NCI-H774 (cell line): ENCODE measurements at places on chromosomes 1 and 21.

DNA sequence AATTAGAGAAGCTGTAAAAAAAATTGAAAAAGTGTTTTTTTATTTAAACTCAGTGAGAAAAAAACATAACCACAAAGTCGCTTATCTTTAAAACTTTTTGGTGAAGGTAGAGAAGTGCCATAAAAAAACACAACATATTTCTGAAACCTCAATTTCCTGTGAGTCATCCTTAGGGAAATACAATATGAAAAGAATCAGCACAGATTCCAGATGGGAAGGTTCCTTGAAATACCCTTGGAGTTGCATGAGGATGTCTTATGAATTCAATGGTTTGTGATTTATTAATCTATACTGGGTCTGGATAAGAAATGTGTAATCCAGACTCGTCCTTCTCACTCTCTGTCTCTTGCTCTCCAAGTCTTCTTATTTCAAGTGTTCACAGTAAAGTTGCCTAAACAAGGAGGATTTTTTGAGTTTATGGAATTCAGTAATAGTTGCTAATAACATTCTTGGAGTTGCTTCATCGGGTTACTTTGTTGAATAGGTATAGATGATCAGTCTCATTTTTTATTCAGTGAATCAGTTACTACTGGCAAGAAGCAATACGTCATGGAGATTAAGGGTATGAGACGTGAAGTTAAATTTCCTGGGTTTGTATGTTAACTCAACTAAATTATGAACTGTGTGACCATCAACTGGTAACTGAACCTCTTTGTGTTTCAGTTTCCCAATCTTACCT lies 191.4 kb downstream of the KCNK2 start:
- DNase-seq = no peak

DNA sequence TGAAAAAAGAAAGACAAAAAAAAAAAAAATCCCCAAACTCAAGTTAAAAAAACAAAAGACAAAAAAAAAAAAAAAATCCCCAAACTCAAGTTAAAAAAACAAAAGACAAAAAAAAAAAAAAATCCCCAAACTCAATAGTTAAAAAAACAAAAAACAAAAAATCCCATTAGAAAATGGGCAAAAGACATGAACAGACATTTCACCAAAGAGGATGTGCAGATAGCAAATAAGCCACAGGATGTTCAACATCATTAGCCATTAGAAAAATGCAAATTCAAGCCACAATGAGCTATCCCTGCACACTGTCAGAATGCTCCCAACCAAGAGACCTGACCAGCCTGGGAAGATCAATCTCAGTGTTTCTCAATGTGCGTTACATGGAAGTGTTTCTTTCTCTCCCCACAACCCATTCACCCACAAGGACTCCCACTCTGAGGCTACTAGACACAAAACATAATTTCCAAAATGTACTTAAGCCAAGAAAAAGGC lies 33.9 kb downstream of the MRAP start:
- DNase-seq = no peak

DNA sequence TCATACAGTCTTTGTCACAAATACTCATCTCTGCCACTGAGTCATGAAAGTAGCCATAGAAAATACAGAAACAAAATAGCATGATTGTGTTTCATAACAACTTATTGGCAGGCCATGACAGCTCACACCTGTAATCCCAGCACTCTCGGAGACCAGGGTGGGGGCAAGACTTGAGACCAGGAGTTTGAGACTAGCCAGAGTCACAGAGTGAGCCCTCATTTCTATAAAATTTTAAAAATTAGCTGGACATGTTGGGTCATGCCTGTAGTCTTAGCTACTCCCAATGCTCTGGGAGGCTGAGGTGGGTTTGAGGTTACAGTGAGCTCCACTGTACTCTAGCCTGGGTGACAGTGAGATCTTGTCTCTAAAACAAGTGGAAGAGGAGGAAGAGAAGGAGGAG lies 411.1 kb downstream of the PCP4 start:
- no peak for DNase-seq

GRCh38 chr1:200107004-200107470 lies 79.5 kb downstream of the NR5A2 start:
- no peak for DNase-seq

DNA sequence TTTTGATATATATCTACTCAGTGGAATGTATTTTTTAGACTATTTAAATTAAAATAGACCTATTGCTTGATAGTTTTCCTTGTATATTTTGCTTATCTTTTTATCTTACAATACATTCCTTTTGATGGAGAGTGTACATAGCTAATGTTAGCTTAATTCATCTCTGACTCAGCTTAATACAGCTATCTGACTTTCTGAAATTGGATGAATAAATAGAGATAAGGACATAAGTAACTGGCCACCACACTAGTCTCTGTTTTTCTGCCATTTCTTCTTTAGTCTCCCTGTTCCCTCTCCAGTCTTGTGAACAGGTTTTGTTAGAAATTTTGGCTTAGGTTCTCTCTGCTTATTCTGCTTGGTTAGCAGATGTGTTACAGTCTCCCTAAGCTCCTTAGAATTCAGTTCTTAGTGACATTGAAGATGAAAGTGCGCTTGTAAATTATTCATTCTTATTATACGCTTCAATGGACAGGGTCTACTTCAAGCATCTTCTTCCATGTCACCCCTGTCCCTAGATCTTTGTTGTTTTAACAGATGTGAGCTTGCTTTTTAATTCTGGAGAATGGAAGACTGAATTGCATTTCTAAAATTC lies 59.6 kb downstream of the XPR1 start:
- no peak for DNase-seq

- DNase-seq = no peak
Measured at GRCh38 chr1:69649383-69649990, 81.8 kb downstream of the LRRC7 start.

DNA sequence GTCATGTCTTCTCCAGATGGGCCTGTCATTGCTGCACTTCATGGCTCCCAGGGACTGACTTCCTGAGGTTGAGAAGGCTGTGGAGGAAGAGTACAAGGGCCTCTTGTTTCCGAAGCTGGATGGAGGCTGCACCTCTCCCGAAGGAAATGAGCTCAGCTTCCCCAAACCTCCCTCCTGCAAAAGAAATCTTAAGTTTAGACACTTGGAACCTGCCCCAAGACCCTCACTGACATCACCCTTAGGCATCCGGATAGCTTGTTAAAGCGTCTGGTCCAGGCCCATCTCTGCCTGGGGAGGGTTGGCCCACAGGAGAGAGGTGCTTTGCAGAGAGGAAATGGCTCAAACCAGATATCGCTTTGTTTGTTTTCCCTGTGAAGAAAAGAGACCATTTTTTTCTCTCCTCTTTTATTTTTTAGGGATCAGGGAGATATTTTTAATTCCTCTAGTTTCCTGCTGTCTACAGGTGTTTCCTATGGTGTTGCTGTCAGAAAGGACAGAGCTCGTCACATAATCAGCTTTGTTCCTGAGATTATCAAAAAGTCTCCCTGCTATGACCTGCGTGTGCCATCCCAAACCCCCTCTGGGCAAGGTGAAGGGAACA lies 25.0 kb downstream of the RCSD1 start:
- no peak for DNase-seq

- DNase-seq = no peak
Measured at GRCh38 chr1:182263706-182264105, 127.9 kb downstream of the GLUL start.

GRCh38 chr1:215637041-215637573 lies 70.0 kb downstream of the KCTD3 start:
- DNase-seq = no peak

- no peak for DNase-seq
Measured at GRCh38 chr1:235018161-235018560, 110.5 kb downstream of the TOMM20 start.

DNA sequence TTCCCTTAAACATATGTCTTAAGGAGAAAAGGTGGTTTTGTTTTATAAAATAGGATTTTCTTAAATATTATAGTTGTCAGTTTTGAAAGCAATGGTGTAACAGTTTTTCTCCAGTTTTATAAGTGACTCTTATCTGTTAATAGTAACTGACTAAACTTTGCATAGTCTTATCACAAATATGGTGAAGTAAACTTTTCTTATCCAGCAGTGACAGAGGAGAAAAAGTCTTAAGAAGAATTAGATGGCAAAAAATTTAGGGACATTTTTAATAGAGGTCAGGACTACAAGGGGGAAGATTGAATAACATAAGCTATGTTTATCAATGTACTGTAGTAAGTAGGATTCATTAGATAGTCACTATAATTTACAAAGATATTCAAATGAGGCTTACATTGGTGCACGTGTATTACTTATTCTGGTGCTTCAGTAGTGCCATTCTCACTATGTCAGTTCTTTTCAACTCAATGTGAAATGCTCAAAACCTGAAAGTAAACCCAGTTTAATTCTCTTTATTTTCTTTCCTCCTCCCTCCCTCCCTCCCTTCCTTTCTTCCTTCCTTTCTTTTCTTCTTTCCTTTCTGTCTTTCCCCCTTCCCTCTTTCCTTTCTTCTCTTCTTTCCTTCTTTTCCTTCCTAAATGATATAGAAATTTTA lies 26.1 kb downstream of the F3 start:
- no peak for DNase-seq

- DNase-seq = no peak
Measured at GRCh38 chr1:245043611-245043940, 111.2 kb upstream of the KIF26B start.

- no peak for DNase-seq
Measured at GRCh38 chr1:77040826-77041225, 173.5 kb downstream of the ST6GALNAC5 start.

- no peak for DNase-seq
Measured at GRCh38 chr1:168824418-168825065, 95.5 kb upstream of the DPT start.

GRCh38 chr1:112460615-112461014 lies 48.1 kb upstream of the WNT2B start:
- DNase-seq = peak; percentile 33
